Activated CD4-positive, alpha-beta T cell treated with anti-CD3 and anti-CD28 coated beads for 48 hours (primary cell): ENCODE measurements at places on chromosomes 5 and 9.

DNA sequence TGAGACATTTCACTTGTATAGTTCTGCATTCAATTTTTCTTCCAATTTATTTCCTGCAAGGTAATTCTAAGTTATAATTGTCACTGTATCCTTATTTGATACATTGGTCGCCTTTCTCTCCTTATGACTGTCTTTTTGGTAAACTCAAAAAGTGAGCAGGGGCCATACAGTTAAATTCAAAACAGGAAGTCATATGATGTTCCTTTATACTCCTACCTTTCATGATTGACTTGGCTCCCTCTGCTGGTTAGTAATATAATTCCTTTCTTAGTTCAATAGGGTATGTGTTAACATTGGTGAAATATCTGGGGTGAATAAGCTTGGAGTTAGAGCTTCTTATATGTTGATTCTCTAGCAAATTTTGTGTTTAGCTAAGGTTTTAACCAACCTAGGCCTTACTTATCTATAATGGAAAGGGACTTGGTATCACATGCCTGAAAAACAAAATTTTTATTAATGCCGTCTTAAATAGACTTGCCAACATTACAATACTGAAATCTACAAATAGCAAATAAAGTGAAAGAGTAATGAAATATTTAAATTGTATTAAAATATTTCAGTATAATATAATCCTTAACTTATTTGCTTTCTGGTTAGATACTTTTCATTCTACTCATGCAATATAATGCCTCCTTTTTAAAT, 6.0 kb upstream of the NIPBL start:
- no peak for DNase-seq

GRCh38 chr9:125655066-125655633, 51.9 kb downstream of the MAPKAP1 start:
- DNase-seq: no peak

DNA sequence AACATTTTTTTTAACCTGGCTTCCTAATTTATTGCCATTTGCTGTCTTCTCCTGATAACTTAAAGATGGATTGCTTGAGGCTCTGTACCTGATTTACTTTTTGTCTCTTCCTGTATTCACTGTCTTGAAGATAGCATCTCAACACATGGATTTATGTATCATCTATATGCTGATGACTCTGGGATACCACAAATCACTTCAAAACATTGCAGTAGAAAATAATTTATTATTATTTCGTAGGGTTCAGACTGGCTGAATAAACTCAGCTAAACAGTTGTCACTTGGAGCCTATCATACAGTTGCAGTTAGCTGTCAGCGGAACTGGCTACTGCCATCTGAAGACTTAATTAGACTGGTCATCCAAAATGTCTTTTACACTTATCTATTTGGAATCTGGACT, 1025.2 kb upstream of the CDH18 start:
- no peak for DNase-seq

DNA sequence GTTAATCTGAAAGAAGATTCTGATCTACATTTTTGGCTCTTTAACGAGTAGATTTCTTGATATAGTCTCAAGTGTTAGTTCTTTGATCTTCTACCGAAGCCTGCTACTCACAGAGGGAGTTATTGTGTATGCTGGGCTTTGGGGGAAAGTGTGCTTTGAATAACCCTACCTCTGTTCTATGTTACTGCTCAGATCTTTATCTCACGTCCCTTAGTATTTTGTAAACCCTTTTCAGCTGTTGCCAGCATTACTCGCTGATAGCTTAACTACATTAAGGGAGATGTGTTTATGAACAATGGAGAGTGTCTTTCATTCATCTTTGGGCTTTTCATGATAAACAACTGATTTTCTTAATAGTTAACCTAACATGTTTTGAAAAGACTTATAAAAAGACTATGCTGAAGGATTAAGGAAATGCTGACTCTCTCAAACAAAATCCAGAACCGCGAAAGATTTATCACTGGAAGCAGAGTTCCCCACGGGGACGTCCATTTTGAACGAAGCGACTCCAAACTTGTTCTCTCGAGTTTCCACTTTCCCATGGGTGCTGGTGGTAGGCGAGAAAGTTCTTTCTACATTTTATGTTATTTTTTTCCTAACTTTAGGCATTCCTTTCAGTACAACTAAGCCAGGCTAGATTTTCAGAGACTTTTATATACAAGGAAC, 27.9 kb upstream of the ALDH1A1 start:
- DNase-seq: no peak

- DNase-seq: no peak
Observed at GRCh38 chr5:172877466-172878260, 43.6 kb downstream of the ERGIC1 start.

DNA sequence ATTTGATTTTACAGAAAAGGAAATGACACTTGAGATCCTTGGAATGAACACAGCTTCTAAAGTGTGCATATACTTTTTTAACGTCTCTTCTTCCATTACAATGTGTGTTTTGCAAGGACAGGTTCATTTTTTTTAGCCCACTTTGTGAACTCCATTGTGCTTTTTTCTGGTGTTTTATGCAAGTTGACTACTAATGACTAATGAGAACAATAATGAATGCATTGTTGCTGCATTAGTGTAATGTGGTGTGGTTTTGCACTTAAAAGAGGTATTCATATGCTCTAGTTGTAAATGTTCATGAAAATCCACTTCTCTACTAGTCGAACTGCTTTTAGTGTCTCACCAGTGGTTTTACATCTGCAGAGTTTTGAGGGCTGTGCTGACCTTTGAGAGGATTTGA, 93.6 kb downstream of the UHRF2 start:
- DNase-seq: no peak

- no peak for DNase-seq
Observed at GRCh38 chr5:102539996-102540728, 41.4 kb upstream of the SLCO6A1 start.

GRCh38 chr5:4646715-4647375, 493.3 kb upstream of the ADAMTS16 start:
- no peak for DNase-seq

- DNase-seq: no peak
Observed at GRCh38 chr5:66365981-66366380, 221.9 kb downstream of the SREK1 start.

DNA sequence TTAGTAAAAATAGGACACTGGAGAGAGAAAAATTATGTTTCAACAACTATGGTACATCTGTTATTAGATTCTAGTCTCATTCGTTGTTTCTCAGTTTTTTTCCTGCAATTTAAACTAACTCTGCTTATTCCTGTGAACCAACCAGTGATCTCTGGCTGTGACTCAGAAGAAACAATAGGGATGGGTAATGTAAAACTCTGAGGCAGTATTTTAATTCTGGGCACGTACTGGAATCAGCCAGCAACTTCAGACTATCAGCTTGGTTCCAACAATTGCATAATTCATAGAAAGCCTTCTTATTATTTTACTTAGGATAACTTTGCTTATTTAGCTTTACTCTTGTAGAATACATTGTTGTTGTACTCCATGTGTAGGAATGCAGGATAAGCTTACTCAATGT, 28.8 kb downstream of the MLLT3 start:
- no peak for DNase-seq

GRCh38 chr5:172178991-172179989, 8.7 kb downstream of the STK10 start:
- DNase-seq: peak; percentile 57

DNA sequence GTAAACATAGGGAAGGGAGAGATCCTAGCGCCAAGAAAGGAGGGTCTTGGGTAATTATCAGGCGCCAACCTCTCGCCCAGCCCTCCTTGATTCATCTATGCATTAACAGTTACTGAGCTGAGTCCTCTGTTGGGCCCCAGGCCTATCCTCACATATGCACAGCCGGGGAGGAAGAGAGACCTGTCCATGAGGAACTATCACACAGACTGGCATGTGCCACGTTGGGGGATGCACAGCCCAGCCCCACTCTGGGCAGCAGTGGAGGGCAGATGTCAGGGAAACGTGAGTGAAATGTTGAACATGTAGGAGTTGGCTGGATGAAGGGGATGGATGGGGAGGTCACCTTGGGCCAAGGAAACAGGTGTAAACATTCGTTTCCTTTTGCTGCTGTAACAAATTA, 18.8 kb upstream of the ENHO start:
- no peak for DNase-seq

DNA sequence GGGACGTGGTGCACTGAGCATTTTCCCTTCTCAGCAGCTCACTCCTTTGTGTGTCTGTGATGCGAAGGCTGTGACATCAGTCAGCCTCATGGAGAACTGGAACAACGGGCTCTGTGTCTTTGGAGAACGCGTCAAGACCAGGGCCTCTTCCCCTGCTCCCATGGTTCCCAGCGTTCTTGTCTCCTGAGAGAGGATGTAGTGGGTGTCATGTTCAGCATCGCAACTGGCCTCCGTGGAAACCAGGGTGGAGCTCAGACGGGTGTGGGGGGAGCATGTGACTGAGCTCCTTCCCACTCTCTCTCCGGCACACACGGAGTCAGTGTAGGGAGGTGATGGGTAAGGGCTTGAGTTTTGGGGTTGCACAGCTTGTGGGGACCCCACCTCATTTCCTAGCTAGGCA, 59.7 kb downstream of the TENT4A start:
- no peak for DNase-seq

DNA sequence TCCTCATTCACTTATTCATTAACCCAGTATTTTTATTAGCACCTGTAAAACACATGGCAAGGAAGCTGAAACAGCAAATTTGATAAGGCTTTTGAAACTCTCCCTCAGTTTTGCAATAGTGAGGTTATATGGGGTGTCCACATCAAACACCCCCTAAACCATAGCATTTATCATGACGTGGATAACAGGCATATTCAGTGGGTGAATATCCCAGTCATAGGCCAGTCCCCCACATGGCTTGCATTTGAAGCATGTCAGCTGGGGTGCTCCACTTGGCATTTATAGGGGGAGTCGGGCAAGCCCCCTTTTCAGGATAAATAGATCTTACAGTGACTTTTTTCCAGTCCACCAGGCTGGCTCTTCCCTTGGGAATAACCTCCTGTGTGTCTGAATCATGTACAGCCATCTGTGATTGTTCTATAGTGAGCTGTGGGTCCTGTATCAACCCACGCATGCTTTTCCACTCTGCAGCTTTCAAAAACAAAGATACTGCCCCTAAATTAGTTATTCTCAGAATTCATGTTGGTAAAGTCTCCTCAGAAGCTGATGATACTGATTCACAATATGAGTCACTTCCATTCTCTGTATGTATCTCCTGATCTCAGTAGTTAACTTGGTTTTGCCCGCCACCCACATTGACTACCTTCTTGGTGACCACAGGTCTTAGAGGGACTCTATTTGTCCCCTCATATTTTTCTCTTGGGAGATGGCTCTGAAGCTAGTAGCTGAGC, 84.4 kb upstream of the SPIN1 start:
- DNase-seq: peak; percentile 72

GRCh38 chr9:31030741-31031202, 1353.7 kb upstream of the ACO1 start:
- DNase-seq: no peak

GRCh38 chr5:146541958-146542849, 26.2 kb upstream of the GPR151 start:
- DNase-seq: peak; percentile 80

DNA sequence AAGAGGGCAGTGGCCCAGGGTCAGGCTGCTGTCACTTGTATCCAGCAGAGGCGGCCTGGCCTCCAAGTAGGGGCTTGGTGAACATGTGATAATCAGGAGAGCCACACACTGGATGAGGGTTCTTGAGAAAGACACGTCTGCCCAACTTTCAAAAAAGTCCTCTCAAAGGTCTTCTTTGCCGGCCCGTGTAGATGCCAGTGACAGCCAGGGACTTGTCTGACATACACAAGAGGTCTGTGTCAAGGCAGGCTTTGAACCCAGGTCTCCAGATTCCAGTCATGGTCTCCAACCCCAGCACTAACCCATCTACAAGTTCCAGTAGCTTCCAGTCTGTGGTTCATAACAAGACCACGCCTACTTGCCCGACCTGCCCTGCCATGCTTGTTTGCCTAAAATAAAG, 7.9 kb upstream of the AMBP start:
- no peak for DNase-seq

DNA sequence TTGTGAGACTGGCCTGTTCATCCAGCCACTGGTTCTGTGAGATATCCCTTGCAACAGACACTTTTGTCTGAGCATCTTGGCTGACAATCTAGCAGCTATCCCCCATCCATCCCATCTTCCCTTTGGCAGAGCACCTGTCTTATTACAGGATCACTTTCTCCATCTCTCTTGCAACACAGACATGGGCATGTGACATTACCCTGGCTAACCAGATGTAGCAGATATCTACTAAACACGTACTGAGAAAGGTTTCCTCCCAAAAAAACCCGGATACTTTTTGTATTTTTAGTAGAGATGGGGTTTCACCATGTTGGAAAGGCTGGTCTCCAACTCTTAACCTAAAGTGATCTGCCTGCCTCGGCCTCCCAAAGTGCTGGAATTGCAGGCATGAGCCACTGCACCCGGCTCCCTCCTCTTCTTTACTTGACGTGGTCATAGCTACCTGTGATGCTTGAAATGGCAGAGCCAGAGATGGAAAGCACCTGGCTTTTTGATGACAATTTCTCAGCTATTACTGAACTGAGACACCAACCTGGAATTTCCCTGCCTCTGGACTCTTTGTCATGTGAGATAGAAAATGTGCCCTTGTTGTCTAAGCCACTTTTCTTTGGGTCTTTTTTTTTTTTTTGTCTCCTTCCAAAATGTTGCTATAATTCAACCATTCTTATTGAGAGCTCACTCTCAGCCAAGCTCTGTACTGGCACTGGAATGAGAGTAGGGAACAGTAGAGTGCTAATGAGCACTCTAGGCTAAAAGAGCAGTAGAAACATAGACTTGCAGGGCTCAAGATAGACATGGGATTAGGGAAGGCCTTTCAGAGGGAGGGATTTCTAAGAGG, 32.6 kb downstream of the FNBP1 start:
- no peak for DNase-seq
